ENCODE measurements at places on chromosomes 4 and X.

DNA sequence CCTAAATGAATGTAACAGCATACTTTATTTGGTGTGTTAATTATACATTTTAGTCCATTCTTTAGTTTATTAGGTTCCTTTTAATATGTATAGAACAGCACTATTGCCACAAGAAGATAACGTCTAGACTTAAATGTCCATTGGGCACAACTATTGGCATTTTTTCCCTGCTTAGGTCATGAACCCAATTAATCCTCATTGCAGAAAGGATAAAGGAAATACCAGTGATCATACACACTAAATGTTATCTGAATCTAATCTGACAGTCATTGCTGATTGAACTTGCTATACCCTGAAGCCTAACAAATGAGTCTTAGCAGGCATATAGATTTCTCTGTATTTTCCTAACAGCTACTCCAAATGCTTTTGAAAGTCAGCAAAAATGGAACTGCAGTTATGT, 2250.0 kb upstream of the AGA start:
- DNase-seq, result no peak

- no peak for DNase-seq
Measured at GRCh38 chrX:10156199-10157031, at the start of gene CLCN4. Gene CLCN4 (plus strand): TSS chrX:10156975. CDS start chrX:10185033, 28,058 bp downstream.

DNA sequence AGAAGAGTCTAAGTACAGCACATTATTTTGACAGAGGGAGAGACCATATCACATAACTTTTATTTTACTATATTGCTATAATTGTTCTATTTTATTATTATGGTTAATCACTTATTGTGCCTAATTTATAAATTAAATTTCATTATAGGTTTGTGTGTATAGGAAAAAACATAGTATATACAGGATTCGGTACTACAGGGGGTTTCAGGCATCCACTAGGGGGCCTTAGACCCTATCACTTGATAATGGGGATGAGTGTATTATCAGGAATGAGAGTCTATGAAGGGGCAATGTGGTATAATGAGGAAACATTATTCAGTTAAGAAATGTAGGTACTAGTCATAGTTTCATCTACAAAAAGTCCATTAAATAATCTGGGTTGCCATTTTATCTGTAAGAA, 833.1 kb downstream of the C4orf33 start:
- no peak for DNase-seq

DNA sequence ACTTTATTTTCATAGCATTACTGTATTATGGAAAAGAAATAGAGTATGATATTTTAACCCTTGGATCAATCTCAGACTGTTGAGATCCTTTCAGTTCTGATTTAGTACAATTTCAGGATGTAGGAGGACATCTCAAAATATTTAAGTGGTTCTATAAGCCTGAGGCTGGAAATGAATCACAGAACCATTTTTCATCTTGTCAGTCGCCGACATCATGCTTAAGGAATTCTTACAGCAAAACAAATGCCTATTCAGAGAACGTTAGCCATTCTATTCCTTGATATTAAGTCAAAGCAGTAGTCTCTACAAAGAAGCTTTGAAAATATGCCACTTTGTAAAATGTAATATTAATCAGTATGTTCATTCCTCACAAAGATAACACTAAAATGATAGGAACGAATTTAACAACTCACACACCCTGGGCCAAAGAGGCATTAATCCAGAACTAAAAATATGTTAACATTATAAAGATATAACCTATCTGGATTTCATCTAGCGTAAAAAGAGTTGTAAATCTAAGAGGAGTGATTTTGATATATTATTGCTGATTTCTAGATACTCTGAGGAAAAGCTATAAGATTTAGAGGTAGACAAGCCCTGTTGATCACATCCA, 152.0 kb downstream of the GASK1B start:
- DNase-seq, result no peak

GRCh38 chr4:99564921-99565320, 1.1 kb upstream of the TRMT10A start:
- DNase-seq, result no peak

DNA sequence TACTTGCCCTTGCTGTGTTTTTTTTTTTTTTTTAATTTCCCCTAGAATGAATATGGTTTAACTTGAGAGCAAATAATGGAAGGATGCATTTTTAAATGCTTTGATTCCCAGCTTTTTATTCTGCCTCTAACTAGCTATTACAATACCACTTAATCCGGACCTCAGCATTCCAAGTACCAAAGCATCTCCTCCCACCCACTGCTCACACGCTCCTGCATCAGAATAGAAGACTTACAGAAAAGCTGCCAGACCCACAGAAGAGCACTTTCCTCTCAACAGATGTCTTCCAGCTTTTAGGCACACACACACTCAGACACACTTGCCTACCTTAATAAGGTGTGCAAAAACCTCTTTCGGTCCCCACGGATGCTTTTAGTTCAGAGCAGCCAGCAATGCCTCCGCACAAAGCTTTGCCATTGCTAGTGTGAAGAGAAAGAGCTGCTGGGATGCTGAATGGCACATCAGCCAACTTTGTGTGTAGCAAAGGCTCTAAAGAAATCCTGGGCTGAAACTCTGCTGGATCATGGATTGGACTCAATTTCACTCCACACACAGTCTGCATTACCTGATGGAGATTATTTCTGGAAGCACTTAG, 1056.2 kb downstream of the DMD start:
- no peak for DNase-seq

DNA sequence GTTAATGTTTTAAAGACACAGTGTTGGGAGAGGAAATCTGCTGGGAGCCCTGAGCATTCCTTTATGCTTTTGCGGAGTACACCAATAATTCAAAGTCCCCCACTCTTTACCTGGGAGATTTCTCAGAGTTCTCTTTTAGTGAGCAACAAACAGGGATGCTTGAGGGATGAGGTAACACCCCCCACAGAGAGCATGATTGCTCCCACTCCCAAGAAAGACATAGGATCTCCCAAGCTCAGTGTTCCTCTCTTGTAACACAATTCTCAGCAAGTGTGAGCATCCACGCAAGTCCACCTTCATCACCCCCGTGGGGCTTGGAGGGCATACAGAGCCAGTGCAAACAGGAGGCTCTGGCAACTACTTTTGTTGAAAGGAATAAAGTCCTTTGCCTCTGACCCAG, 36.1 kb downstream of the GSPT2 start:
- DNase-seq, result no peak

DNA sequence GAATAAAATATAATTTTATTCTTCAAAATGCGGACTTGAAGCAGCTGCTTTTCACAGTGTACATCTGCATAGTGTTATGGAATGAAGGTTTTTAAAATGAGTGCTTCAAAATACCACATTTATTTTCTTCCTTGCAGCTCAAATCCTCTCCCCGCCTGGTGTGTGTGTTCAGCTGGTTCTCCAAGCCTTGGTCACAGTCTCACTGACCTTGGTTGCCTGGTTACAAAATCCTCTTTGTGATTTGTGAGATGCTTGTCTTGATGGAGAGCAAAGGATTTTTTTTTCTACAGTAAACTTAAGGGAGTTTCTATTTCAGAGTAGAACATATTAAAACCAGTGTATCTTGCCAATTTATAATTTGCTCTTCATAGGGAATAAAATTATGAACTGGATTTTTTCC, 139.2 kb downstream of the PCDH18 start:
- DNase-seq, result no peak

DNA sequence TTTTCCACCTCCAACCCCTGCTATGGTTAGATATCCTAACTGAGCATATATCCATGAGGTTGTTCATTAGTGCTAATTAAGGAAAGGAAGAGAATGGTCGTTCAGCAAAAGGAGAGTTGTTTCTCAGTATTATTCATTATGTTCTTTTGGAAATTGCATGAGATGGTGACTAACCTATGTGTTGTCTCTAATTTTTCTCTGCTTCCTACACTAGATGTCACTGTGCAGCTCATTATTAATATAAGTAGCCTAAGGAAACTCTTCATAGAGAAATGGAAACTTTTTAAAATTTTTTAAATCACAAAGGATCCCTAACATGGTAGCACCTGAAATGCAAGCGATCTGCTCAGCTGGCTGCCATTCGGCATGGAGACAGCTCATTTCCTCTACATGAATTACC, 67.7 kb upstream of the FAM9A start:
- DNase-seq, result no peak

DNA sequence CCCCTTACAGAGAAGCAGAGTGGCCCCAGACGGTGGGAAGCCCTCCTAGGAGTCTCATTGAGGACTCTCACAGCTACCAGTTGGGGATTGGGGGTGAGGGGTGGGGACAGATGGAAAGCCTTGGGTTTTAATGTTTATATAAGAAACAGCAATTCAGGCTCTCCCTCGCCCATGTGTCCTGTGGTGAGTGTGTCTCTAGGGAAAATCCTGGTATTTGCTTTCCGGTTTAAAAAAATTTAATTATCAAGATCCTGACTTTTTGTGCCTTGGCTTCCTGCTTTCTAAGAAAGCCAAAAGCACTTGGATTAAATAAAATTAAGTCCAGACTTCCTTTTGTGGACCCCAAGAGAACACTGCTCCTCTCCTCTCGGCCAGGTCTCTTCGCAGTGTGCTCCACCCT, 93.8 kb downstream of the SOWAHB start:
- DNase-seq, result no peak

- no peak for DNase-seq
Measured at GRCh38 chrX:45751156-45751555, 550.5 kb upstream of the DIPK2B start.

- DNase-seq, result no peak
Measured at GRCh38 chr4:165877286-165877685, 4.2 kb downstream of the TLL1 start.
